ENCODE measurements at places on chromosomes 5 and 9.

GRCh38 chr9:101311191-101311590, 73.6 kb downstream of the BAAT start:
- no peak for DNase-seq

DNA sequence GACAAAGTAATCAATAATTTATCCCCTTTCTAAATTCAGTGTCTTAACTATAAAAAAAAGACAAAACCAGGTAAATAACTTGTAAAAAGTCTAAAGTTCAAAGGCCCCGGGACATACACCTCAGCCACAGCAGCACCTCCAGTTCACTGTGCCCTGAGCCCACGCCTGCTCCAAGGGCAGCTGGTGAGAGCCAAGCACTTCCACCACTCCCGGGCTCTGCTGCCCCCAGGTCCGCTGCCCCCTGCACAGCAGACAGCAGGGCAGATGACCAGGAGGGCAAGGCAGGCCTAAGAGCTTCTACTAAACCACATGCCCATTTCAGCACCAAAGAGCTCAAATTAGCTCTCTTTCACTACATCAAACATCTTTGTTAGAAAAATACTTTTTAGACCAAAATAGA, 91.9 kb downstream of the CAMSAP1 start:
- DNase-seq, result no peak

DNA sequence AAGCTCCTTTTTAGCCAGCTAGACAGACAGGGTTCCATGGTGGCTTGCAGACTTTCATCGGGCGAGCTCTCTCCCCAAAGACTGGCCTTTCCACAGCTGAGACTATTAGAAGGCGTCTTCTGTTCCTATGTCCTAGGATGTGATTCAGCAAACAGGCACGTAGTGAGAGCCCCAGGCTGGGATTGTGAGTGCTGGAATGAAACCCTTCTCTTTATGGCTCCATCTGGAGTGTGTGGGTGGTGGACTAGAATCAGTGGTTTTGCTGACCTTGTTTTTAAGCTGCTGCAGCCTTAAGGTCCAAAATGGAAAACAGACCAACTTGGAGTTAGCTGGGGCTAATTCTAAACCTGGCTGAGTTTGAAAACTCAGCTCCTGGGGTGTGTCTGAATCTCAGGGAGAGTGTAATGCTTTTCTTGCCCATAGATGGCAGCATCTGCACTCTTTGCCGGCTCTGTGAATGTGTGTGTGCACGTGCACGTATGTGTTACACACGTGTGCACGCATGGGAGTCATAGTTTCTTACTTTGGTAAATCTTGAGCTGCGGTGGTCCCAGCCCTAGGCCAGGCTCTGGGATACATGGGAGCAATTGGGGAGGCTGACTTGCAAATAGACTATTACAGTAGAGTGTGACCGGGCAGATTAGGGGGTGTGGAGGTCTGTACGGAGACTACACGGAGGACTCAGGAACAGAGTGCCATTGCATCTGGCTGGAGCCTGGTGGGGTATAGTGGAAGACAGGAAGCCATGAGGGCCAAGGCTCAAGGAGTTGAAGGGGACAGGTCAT, 10.7 kb downstream of the GSN start:
- peak; percentile 60 for DNase-seq

GRCh38 chr5:72523960-72524582, 16.9 kb upstream of the ZNF366 start:
- peak; percentile 83 for DNase-seq

DNA sequence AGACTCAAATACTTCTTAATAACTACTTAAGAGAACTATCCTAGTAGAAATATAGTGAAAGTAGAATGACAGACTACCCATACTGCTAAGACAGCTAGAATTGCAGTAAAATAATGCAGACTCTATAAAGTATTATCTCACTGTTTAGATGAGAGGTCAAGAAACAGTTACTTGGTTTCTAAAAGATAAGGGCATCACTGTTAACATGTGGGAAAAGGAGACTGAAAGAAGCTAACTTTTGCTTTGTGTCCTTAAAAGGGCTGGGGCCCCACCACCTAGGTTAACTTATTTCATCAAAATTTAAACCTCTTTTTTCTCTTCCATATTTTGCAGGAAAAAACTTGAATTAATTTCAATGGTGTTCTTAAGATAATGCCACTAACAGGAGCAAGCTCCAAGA, 204.3 kb downstream of the CNTLN start:
- DNase-seq, result no peak

- DNase-seq, result no peak
Observed at GRCh38 chr9:70256123-70256551, 2.6 kb upstream of the SMC5 start.

GRCh38 chr9:133129001-133129795, 8.2 kb upstream of the RALGDS start:
- no peak for DNase-seq

DNA sequence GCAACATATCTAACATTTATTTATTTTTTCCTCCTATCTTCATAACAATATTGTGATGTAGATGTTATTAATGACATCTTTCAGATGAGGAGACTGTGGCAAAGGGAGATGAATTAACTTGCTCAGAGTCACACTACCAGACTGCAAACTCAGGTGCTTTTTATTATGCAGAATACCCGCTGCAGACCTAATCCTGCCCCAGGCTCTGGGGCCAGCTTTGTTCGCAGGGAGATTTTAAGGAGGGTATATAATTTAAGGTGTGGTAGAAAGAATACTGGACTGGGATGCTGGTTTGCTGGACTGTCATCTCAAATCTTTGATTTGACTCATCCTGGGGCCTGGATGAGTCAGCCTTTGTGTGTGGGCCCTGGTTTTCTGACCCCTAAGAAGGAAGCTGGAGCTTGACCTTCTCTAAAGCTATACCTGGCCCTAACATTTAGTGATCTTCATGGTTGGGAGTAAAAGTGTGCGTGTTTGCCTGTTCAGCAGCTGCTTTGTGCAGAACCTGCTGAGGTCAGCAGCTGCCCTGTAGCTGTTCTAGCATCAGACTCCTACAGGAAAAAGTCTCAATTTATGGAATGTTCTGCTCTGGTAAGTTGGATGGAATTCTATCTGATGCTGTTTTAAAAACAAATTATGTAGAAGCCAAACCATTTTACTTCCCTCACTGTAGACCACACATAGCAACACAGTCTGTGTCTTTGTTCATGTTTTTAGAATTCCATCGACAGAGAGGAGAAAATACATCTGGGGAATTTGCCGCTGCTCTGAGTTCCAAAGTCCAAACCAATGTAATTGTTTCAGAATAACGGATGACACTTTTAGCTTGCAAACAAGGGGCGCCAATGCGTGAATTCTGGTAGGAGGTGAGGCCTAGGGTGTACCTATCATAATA, 4.5 kb downstream of the SLC36A1 start:
- peak; percentile 68 for DNase-seq

- no peak for DNase-seq
Observed at GRCh38 chr5:90504743-90505142, 24.6 kb downstream of the LYSMD3 start.

DNA sequence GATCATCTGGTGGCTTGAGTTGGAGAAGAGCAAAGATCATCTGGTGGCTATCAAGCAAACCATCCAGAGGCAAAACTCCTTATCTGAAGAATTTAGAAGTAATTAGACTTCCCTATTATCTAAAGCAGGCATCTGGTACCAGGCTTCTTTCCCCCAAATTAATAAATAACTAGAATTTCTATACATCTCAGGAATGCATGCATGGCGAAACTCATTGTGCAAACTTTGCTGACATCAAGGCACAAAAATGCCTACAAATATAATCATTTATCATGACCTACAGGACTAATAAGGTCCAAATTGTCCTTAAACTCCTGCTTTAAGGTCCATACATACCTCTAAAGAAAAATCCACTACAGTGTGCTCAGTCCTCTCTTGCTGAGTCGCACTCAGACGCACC, 6.0 kb downstream of the OR13D1 start:
- no peak for DNase-seq

GRCh38 chr5:137867664-137868063, at the start of gene MYOT:
Gene MYOT, plus strand, starts transcription at chr5:137867860. Its CDS starts 2,792 bp downstream, at chr5:137870652.
- no peak for DNase-seq

GRCh38 chr5:91433861-91434260, 50.7 kb upstream of the ARRDC3 start:
- DNase-seq, result no peak

- DNase-seq, result no peak
Observed at GRCh38 chr9:80359941-80360881, 788.4 kb downstream of the TLE4 start.

DNA sequence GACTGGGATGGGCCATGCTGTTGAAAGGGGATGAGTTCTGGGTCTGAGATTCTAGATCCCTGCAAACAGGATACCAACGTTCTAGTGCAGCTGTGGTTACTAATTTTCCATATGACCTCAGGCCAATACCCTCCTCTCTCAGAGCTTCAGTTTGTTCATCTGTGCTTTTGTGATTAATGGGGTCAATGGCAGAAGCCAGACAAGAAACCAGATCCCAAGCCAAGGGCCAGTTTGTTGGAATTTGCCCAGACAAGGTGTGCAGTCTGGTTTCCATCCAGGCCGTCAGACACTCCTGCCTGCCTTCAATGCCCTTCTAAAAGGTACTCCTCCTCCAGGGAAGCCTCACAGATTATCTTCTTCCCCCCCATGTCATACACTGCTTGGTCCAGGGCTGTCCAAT, 11.4 kb downstream of the MYORG start:
- DNase-seq, result no peak

GRCh38 chr5:170317499-170317898, 19.9 kb upstream of the LCP2 start:
- no peak for DNase-seq

DNA sequence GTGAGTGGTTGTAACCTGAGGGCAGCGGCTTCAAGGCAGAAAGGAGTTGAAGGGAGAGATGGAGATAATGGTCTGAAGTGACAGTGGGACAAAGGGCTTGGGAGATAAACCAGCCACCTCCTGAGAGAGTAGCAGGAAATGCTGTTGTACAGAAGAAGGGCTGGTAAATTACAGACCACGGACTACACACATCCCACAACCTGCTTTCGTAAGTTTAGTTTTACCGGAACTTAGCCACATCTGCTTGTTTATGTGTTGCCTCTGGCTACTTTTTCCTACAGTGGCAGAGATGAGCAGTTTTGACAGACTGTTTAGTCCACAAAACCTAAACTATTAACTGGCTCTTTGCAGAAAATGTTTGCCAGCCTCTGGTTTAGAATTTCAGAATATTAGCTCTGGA, 269.5 kb downstream of the ARHGEF28 start:
- no peak for DNase-seq

DNA sequence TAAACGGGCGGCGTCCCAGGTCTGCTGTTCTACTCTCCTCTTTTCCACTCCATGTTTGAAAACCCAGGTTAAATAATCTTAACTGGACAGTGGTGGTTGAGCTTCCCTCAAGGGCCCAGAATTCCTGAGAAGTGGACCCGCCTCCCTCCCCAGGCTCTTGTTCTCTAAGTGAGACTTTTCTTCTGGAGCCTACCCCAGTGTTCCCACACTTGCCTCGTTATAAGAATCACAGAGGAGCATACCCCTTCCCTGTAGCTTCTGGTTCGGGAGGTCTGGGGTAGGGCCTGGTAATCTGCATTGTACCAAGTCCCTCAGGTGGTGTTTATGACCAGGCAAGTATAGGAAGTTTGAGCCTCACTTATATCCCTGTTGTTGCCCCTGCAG, 12.0 kb downstream of the PSD2 start:
- no peak for DNase-seq

GRCh38 chr5:180129291-180130190, 58.0 kb upstream of the RNF130 start:
- DNase-seq, result no peak

- DNase-seq, result no peak
Observed at GRCh38 chr5:122053181-122054109, 24.6 kb downstream of the LOX start.

DNA sequence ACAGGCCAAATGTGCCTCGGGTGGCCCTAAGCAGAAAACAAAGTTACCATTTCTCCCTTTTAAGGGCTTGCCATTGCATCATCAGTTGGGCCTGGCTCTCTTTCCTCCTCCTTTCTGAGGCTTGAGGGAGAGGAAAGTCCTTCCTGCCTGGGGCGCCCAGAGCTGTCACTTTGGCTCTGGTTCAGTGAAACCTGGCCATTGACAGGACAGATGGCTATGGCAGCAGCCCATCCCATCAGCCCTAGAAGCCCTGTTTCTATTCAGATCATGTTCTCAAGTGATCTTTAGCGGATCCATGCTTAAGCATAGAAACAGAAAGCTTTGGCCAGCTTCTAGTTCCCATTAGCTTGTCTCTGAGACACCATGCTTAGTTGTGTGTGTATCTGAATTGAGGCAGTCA, 293.4 kb downstream of the YTHDC2 start:
- no peak for DNase-seq

- no peak for DNase-seq
Observed at GRCh38 chr5:96839071-96839592, 31.4 kb upstream of the ERAP1 start.

GRCh38 chr5:62473209-62473608, 60.6 kb downstream of the IPO11 start:
- DNase-seq, result no peak

GRCh38 chr9:93630806-93631411, 54.5 kb downstream of the PHF2 start:
- DNase-seq, result no peak

GRCh38 chr9:70060883-70061507, 17.3 kb downstream of the MAMDC2 start:
- peak; percentile 48 for DNase-seq

DNA sequence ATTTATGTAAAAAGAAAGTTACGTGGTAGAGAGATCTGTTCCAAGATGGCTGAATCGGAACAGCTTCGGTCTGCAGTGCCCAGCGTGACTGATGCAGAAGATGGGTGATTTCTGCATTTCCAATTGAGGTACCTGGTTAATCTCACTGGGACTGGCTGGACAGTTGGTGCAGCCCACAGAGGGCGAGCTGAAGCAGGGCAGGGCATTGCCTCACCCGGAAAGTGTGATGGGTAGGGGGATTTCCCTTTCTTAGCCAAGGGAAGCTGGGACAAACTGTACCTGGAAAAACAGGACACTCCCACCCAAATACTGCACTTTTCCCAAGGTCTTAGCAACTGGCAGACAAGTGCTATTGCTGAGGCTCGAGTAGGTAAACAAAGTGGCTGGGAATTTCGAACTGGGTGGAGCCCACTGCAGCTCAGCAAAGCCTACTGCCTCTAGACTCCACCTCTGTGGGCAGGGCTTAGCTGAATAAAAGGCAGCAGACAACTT, 13.1 kb upstream of the HSD17B4 start:
- DNase-seq, result no peak

GRCh38 chr5:178622679-178623247, 4.1 kb downstream of the CLK4 start:
- DNase-seq, result no peak

- peak; percentile 65 for DNase-seq
Observed at GRCh38 chr9:126383406-126384046, 56.9 kb downstream of the MVB12B start.

DNA sequence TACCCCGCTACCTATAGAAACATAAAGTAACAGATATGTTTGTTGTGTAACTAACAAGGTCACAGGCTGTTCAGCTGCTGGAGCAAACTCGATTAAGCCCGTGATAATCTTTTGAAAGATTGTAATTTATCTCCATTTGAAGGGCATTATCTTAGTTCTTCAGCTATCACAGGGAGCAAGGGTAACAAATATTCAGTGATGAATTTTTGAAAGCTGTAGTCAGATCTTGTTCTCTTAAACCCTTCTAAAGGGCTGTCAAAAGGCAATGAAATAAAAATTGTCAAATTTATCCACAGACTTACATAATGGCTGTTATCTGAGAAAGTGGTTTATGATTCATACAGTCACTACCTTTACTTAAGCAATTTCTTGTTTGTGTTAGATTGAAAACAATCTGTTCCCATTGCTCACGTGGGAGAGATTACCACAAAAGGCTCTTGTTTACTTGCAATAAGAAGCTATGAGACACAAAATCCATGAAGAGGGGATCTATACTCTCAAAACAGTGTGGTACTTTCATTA, 78.3 kb upstream of the ZNF608 start:
- DNase-seq, result no peak

- no peak for DNase-seq
Observed at GRCh38 chr9:106619211-106619610, 243.8 kb upstream of the ZNF462 start.

All from suppressor macrophage treated with lipopolysaccharide for 1 hour (primary cell).